ENCODE measurements at places on chromosomes 2 and 18.

DNA sequence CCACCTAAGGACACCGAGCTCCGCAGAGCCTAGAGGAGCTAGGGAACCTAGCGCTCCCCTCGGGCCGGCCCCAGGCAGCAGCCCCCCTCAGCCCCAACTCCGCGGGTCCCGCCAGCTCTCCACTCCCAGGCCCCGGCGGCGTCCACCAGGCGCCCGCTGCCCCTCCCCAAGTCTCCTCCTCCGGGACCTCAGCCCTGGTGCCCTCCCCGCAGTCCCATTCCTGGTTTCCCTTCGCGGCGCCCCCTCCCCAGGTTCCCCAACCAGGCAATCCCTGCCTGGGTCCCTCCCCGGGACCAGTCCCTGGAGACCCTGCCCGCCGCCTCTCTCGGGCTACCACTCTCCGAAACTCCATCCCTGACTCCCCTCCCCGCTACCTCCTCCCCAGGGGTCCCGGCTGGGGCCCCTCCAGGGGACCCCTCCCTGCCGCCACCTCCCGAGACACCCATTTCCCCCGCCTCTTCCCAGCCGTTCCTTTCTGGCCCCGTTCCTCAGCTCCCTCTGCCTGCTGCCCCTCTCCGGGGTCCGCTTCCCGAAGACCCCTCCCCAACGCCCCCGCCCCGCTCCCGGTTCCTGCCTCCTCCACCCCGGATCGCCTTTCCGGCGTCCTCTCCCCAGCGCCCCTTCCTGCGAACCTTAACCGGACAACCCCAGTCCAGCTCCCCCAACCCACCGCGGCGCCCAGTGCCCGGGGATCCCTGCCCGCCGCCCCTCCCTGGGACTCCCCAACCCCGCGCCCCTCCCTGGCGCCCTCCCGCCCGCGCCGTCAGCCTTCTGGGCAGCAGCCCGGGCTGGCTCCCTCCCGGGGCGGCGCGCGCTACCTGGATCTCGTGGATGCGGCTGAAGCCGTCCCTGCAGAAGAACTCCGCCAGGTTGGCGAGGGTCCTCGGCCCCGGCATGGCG, 678 bp downstream of the CYP27C1 start:
- no peak for DNase-seq

DNA sequence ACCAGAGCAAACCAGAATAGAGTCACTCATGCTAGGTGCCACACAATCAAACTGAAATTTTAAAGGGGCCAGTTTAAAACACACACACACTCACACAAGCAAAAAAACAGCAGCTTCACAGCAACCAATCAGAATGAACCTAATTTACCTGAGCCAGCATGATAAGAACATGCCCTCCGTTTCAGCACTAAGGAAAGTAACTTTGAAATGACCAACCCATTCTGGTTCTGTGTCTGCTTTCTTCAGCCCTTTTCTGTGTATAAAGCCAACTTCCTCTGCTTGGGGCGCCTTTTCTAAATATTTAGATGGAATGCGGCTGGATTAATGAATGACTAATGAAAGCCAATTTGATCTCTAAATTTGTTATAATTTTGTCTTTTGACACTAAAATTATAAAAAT, 629.1 kb downstream of the ZEB2 start:
- DNase-seq = no peak

- DNase-seq = no peak
These were observed 313.6 kb downstream of the SLC8A1 start for GRCh38 chr2:40138314-40138713.

- DNase-seq = no peak
These were observed 103.4 kb upstream of the CWC22 start for GRCh38 chr2:180110469-180110868.

DNA sequence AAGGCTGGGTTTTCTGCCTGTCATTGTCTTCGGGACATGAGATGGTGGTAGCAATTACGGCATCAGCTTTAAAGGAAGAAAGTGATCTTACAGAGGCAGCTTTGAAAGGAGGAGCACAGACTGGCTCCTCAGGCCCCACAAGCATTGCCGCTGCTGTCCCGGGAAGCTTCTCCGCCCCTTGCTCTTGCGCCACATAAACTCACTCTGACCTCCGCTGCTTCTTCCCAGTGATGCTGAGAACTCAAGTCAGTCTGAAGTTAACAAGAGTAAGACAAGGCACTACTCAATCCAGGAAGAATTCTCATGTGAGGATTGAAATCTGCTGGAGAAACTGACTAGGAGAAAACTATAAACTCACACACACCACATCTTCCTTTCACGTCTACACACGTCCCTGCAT, 112.4 kb upstream of the RIOK3 start:
- DNase-seq = no peak

DNA sequence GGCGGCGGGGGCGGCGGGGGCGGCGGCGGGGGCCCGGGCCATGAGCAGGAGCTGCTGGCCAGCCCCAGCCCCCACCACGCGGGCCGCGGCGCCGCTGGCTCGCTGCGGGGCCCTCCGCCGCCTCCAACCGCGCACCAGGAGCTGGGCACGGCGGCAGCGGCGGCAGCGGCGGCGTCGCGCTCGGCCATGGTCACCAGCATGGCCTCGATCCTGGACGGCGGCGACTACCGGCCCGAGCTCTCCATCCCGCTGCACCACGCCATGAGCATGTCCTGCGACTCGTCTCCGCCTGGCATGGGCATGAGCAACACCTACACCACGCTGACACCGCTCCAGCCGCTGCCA, 644 bp downstream of the ONECUT2 start:
- no peak for DNase-seq

DNA sequence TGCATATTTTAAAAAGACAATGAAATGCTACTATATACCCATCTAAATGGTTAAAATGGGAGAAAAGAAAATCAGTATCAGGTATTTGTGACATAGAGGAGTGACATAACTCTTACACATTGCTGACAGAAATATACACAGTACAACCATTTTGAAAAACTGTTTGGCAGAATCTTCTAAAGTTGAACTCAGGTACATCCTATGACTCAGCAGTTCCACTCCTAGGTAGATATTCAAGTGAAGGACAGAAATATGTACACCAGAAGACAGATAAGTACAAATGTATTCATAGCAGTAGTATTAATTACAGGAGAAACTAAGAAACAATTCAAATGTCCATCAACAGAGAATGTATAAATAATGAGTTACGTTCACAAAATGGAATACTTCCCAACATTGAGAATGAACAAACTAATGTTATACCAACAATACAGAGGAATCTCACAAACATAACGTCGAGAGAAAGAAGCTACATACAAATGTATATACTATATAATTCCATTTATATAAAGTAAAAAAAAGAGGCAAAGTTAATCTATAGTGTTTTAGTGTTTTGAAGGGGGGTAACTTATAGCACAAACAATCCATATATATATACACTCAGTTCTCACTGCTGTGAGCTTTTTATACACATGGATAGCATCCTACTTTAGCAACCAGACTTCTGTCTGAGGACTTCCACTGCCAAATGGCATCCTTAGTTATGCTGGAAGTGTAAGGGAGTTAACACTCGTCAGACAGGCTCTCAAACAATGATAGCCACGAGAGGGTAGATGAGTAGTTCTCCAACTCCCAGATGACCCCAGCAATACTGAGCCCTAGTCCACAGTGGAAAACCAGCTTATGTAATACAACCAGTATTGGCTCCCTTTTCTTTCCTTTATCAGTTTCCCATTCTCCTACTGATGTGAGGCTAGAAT, 172.5 kb downstream of the NBAS start:
- DNase-seq = no peak

GRCh38 chr2:174172802-174173355, 75.5 kb downstream of the OLA1 start:
- DNase-seq = no peak

- no peak for DNase-seq
These were observed 186.4 kb downstream of the TNS1 start for GRCh38 chr2:217816396-217816869.

DNA sequence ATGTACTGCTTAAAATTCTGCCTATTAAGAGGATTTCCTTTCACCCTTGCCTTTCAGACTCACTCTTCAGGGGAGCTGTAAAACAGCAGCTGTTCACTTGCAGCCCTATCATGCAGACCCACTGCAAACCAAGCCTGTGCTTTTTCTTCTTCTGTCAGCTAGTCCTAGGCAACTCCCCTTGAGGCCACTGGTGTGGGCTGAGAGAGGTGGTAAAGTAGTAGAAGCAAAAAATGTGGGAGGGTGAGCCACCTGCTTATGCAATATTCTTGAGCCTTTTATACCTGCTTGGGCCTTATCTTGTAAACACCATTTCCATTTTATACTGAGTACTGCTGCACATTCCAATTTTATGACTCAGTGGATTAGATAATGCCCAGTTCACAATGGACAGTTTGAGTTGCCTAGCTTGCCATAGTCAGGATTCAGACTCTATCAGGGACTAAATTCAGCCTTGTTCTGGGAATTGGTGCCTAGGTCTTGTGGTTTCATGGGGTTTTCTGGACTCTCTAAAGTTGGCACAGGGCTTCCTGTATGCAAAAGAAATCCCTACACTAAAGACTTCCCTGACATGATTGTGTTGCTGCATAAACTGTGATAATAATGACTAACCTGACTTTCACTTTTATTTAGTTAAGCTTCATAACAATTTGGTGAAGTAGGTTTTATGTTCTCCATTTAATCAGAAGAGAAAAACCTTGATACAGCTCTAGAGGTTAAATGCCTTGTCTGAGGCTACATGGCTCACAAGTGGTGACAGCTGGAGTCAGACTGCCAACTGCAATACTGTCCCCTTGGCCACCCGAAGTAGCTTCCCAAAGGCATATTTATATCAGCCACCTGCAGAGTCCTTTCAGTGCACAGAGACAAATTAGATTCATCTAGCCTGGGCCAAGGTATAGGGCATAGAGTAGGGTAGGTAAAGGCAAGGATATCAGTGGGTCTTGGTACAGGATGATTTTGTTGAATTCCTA, 47.4 kb upstream of the KDM3A start:
- DNase-seq = no peak

DNA sequence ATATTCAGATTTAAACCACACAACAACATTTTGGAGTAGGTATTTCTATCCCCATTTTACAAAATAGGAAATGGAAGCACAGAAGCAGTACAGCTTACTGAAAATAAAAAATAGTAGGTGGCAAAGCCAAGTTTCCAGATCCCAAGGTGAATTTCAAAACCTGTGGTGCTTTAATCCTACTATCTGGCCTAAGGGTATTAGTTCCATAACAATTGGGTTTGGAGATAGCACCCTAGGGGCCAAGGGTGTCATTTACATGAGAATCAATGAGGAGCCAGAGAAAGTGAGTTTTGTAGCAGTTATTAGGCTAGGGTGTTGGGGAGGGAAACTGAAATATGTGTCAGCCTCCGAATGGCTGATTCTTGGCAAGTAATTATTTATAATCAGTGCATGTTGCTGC, 24.9 kb downstream of the OSBPL6 start:
- no peak for DNase-seq

GRCh38 chr2:85433511-85434089, 15.1 kb downstream of the SH2D6 start:
- no peak for DNase-seq

GRCh38 chr2:70957798-70958197, 20.6 kb upstream of the ANKRD53 start:
- no peak for DNase-seq

- DNase-seq = no peak
These were observed 92.7 kb downstream of the DDX1 start for GRCh38 chr2:15684161-15685039.

DNA sequence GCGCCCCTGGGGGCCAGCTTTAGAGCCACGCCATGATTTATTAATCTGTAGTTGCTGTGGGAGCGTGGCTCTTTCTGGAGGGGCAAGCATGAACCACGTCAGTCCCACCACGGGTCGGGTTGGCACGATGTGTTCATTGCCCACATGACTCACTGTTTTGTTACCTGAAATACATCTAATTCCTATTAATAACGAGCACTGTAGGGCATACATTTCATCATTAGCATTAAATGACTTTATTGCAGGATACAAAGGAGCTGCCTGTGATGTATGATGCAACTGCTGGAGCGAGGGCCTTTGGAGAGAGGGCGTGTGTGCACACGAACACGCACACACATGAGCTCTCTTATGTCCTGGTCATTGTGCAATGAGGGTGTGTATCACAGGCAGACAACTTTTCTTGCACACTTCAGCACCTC, 127.0 kb downstream of the INHBB start:
- no peak for DNase-seq

GRCh38 chr18:34522603-34523002, 187.5 kb upstream of the DTNA start:
- no peak for DNase-seq

GRCh38 chr2:56448403-56449001, 264.7 kb downstream of the CCDC85A start:
- DNase-seq = no peak

DNA sequence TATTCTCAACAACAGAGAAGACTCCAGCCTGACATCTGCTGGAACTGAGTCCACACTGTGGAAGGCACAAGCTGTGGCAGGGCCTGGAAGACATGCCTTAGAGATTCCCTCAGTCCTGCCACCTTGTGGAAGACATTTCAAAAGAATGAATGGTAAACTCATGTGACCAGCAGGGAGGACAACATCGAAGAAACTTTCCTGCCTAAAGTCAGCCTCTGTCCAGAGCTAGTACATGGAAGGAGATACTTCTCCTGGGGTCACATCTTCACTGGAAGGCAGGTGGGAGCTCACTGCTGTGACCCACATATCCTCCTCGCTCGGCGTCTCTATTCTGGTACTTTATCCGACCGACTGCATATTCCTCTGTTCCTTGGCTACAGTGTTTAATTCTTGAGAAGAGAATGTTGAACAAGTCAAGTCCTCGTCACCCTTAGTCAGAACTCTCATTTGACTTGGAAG, 59.5 kb downstream of the PUM2 start:
- peak; percentile 7 for DNase-seq

- DNase-seq = no peak
These were observed 81.6 kb downstream of the DDX1 start for GRCh38 chr2:15672961-15673918.

DNA sequence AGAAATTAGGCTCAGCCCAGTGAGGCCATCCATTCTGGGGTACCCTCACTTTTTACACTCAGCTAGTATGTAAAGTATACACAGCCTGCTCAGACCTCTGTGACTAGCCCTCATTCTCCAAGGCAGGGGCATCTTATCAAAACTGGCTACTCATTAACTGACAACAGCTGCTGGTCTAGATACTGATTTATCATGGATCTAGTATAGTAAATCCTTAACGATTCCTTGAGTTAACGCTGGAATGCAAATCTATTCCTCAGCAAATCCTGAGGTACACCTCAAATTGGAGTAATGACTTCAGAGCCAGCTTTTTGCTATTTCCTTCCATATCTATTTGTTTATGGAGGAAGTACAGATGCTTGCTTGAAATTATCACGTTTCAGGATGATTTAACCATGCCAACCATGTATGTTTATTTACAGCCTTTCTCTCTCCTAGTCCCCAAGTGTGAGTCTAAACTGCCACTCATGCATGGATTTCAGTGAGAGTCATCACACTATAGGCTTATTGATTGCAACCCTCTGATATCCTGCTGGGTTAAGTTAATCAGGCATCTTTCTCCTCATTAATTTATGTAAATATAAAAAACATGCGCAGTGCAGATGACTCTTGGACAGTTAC, 70.2 kb upstream of the DOK6 start:
- DNase-seq = no peak

GRCh38 chr2:6928452-6928851, 11.2 kb downstream of the RNF144A start:
- no peak for DNase-seq
